ENCODE measurements at places on chromosomes 1 and 21. TPM values are rescaled to one million over a fixed set of nuclear protein-coding genes. Genes with fewer than 3 reads are reported as not detected.
A peak's percentile ranks its signal among the peaks of the same experiment; 100 is the strongest.

- no peak for DNase-seq
- no peaks in the 10 kb centered on the region for H3K27me3 ChIP-seq
- H3K4me3 ChIP-seq, result no peak overlapping the region
- no peaks in the 10 kb centered on the region for H3K36me3 ChIP-seq
- no peaks in the 10 kb centered on the region for H3K4me1 ChIP-seq
Measured at GRCh38 chr1:35390600-35391494, 122.3 kb downstream of the ZMYM4 start.

Gene FCRL4
- not detected for total RNA-seq

GRCh38 chr21:44889625-44890337, 16.3 kb upstream of the PTTG1IP start:
- no peaks in the 10 kb centered on the region for H3K36me3 ChIP-seq
- no peak overlapping the region for H3K27ac ChIP-seq
- no peak overlapping the region for H3K4me3 ChIP-seq
- H3K4me1 ChIP-seq, result no peaks in the 10 kb centered on the region
- DNase-seq, result no peak
- H3K27me3 ChIP-seq, result no peaks in the 10 kb centered on the region

GRCh38 chr1:26775666-26776065, 12.1 kb upstream of the PIGV start:
- no peak overlapping the region for H3K4me3 ChIP-seq
- peaks cover 14% of the 10 kb centered on the region for H3K4me1 ChIP-seq
- H3K36me3 ChIP-seq, result no peaks in the 10 kb centered on the region
- H3K27me3 ChIP-seq, result no peaks in the 10 kb centered on the region

GRCh38 chr1:198656500-198656932, 17.7 kb downstream of the PTPRC start:
- no peak overlapping the region for H3K4me3 ChIP-seq
- no peaks in the 10 kb centered on the region for H3K4me1 ChIP-seq
- no peaks in the 10 kb centered on the region for H3K36me3 ChIP-seq
- H3K27me3 ChIP-seq, result no peaks in the 10 kb centered on the region
- H3K27ac ChIP-seq, result no peak overlapping the region
- DNase-seq, result no peak

- DNase-seq, result no peak
- no peak overlapping the region for H3K4me3 ChIP-seq
- no peaks in the 10 kb centered on the region for H3K36me3 ChIP-seq
- no peaks in the 10 kb centered on the region for H3K27me3 ChIP-seq
Measured at GRCh38 chr21:43876605-43877004, 11.6 kb downstream of the AGPAT3 start.

Gene DNAJB4
- 20.7 TPM for total RNA-seq

GRCh38 chr1:162177126-162177525, 107.6 kb downstream of the NOS1AP start:
- H3K27ac ChIP-seq, result no peak overlapping the region
- no peak overlapping the region for H3K4me3 ChIP-seq
- H3K4me1 ChIP-seq, result no peaks in the 10 kb centered on the region
- H3K36me3 ChIP-seq, result no peaks in the 10 kb centered on the region

- no peaks in the 10 kb centered on the region for H3K36me3 ChIP-seq
- no peak overlapping the region for H3K4me3 ChIP-seq
- H3K4me1 ChIP-seq, result no peaks in the 10 kb centered on the region
- DNase-seq, result no peak
- H3K27me3 ChIP-seq, result no peaks in the 10 kb centered on the region
Measured at GRCh38 chr1:178388418-178389145, 108.2 kb downstream of the CLEC20A start.

DNA sequence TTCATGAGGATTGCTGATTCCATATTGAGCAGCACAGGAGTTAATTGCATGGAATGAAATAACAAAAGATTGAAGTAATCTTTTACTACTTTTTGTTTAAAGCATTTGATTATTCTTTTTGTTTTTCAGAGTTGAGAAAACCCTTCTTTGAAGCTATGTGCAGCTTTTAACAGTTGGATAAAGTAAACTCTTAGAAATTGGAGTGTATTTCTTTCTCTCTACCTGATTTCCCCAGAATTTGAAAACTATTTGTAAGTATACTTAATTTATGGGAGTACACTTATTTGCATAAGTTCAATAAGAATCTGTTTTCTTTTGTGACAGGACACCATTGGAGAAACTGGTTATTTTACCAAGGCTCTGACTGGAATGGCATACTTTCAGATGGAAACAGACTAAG, 133.6 kb downstream of the TRIM33 start:
- no peak for DNase-seq
- no peaks in the 10 kb centered on the region for H3K36me3 ChIP-seq
- no peak overlapping the region for H3K4me3 ChIP-seq
- no peak overlapping the region for H3K27ac ChIP-seq

DNA sequence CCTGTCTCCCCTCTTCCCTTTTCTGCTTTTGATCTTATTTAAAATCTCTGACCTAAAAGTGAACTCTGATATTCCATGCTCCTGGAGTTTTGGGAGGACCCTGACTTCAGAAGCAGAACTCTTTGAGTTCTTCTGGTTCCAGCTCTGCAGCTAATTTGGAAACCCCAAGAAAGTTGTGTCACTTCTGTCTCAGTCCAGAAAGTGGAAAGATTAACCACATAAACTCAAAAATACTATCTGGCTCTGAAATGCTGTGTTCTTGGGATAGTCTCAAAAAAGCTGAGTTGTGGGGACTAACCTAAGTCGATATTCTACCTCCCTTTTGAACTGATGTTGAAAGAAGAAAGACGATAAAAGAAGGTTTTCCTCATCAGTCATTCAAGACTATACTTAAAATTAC, 59.8 kb downstream of the ITPKB start:
- no peak for DNase-seq
- H3K36me3 ChIP-seq, result no peaks in the 10 kb centered on the region
- peaks cover 20% of the 10 kb centered on the region for H3K4me1 ChIP-seq
- H3K27ac ChIP-seq, result peak overlapping the region; percentile 78
- H3K27me3 ChIP-seq, result no peaks in the 10 kb centered on the region
- H3K4me3 ChIP-seq, result no peak overlapping the region

Gene SLAMF1
- not detected for total RNA-seq

- no peak overlapping the region for H3K4me3 ChIP-seq
- H3K36me3 ChIP-seq, result no peaks in the 10 kb centered on the region
- DNase-seq, result no peak
- no peak overlapping the region for H3K27ac ChIP-seq
Measured at GRCh38 chr21:28761674-28762356, 230.9 kb downstream of the LTN1 start.

Gene IGFN1
- total RNA-seq, result not detected

Gene CD101
- total RNA-seq, result 0.53 TPM

- H3K4me1 ChIP-seq, result no peaks in the 10 kb centered on the region
- H3K27ac ChIP-seq, result no peak overlapping the region
- H3K36me3 ChIP-seq, result no peaks in the 10 kb centered on the region
Measured at GRCh38 chr1:66768965-66769364, 16.7 kb downstream of the DYNLT5 start.

Gene CD84
- total RNA-seq, result 2.0 TPM

- DNase-seq, result no peak
- no peaks in the 10 kb centered on the region for H3K27me3 ChIP-seq
- H3K36me3 ChIP-seq, result no peaks in the 10 kb centered on the region
- H3K4me1 ChIP-seq, result no peaks in the 10 kb centered on the region
- no peak overlapping the region for H3K27ac ChIP-seq
Measured at GRCh38 chr1:169570172-169570574, 16.1 kb downstream of the F5 start.

DNA sequence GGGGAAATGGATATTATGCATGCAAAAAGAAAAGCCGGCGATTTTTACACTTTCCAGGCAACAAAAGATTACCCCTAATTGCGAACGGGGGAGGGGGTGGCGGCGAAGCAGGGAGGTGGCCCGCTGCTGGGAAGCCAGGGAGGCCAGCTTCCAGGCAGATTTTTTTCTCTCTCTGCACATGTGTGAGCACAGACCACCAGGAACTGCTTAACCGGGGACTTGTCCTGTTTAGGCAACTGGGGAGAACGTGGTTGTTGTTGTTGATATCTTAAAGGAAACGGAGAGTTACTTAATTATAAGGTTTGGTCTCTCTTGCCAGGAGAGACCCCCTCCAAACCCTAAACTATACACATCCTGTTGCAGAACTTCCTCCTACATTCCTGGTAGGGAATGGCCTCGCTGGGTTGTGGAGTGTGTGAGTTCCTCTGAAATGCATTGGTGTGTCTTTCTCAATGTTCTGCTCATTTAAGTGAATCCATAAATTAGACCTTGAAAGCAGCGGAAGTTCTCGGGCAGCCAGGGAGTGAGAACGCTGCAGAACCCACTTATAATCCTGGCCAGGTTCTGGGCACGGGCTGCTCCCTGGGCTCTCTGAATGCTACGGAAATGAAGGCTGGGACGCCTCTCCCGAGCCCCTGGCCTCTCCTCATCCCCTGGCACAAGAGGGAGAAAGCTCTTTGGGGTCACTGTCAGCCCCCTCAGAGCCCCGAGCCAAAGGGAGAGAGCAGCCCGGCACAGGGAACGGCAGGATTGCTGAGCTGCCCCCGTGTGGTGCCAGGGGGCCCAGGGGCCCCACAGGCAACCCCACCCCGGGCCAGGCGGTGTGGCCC, 250.0 kb downstream of the FOXD2 start:
- H3K4me1 ChIP-seq, result no peaks in the 10 kb centered on the region
- no peak overlapping the region for H3K27ac ChIP-seq
- no peak for DNase-seq
- no peaks in the 10 kb centered on the region for H3K27me3 ChIP-seq
- H3K4me3 ChIP-seq, result no peak overlapping the region

Gene KRTAP19-1
- not detected for total RNA-seq

Gene AIM2
- 0.20 TPM for total RNA-seq

All from ovary (tissue), 10 donors.